Bronchial epithelial cell (primary cell): ENCODE measurements at places on chromosomes 12 and 14. TPM values are rescaled to one million over a fixed set of nuclear protein-coding genes. Genes with fewer than 3 reads are reported as not detected.

Gene CHGA
- not detected in 2 replicates for total RNA-seq

GRCh38 chr12:121578230-121579189 is 2.3 kb downstream of the KDM2B start:
- DNase-seq: no peak

GRCh38 chr12:118590406-118591150 is 214.2 kb downstream of the SUDS3 start:
- no peak for DNase-seq

DNA sequence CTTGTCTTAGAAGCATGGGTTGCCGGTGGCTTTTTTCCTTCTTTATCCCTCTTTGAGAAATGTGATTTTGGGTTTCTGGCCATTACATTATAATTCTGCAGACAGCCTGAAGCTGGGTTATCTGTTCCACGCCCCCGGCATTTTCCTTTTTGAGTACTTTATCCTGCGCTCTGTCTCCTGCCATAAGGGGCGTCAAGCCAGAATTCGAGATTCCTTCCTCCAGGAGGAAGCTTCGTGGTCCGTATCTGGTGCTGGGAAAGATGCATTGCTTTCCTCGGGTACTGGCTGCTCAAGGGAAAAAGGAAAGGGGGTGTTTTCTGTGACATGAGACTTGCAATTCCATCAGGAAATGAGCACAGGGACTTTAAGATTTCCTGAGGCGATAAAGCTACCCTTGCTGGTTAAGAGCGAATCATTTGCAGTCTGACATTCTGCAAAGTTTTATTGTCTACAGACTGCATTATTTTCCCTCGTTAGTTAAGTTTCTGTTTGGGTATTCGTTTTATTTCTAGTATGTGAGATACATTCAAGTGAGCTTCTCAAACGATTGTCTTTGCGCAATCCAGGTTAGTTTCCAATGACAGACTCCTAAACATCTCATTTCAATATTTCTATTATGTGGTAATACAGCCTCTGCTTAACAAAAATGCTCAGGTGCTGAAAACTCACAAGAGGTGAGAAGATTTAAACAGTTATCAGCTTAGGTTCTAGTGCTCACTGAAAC is 694 bp downstream of the AKAP5 start:
- DNase-seq: peak; percentile 26

Gene APOLD1
- 1.4 and 2.6 TPM in 2 replicates for total RNA-seq

Gene PPM1H
- total RNA-seq: 0.79 and 0.90 TPM in 2 replicates

- DNase-seq: no peak
Measured at GRCh38 chr12:93061473-93062419, 132.7 kb upstream of the EEA1 start.

GRCh38 chr14:66403183-66403582 is 83.0 kb upstream of the CCDC196 start:
- DNase-seq: peak; percentile 70

Gene KLRK1
- not detected in 2 replicates for total RNA-seq

- DNase-seq: no peak
Measured at GRCh38 chr14:23380976-23381375, 4.1 kb downstream of the CMTM5 start.

GRCh38 chr12:50924439-50925341 is 27.7 kb upstream of the HIGD1C start:
- DNase-seq: peak; percentile 76

DNA sequence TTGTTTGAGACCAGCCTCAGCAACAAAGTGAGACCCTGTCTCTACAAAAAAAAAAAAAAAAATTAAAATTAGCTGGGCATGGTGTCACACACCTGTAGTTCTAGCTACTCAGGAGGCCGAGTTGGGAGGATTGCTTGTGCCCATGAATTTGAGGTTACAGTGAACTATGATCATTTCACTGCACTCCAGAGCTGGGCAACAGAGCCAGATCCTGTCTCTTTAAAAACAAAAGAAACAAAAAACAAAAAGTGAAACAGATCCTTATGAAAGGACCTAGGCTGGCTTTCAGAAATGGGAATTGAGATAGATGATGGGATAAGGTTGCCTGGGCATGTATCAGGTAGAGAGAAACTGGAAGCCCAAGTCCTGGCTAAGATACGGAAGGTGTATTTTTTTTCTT is 13.9 kb downstream of the ACTR6 start:
- DNase-seq: no peak

DNA sequence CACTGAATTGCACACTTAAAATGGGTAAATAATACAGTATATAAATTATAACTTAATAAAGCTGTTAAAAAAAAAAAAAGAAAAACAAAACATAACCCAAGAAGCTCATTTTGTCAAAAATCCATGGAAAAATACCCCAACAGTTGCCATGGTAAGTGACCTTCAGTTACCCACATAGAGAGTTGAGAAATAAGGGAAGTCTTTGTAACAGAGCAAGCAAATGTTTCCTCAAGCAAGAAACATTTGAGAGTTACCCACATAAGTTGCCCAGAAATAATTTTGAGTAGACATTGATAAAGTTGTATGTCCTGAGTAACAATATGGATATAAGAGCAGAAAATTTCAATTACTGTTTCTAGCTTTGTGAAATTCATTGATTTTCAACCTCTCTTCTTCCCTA is 227.4 kb downstream of the CCDC59 start:
- DNase-seq: no peak

DNA sequence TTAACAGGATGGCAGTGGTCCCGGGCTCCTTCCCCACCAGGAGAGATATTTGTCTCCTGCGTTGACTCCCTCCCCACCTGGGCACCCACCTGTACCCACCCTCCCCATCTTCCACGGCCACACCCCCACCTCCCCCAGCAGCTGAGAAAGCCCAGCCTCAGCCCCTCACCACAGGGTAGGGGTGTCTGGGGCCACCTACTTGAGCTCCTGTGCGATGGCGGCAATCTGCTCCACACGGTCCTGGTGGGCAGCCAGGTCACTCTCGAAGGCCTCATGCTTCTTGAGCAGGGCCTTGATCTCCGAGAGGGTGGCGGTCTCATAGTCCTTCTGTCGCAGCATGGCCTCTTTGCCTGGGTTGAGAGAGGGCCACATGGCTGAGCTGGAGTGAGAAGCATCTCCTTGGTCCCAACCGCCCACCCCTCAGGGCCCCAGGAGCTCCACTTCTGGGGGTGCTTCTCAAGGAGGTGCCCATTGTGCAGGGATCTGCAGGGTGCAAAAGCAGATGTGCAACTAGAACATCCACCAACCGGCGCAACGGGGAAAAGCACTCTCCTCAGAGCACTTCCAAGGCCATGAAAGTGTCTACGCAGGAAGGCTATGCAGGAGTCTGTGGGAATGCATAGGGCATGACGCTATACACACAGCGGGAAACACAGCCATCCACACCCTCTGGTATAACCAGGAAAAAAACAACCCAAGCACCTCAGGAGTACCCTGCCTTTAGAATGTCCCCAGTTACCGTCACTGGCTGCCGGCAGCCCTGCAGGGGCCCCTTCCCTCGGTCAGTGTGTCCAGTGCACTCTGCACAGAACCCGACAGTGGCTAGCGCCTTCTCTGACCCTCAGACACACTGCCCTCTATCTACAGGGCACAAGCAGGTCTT is 92.6 kb upstream of the ZFP36L1 start:
- DNase-seq: no peak

Gene FAM90A1
- total RNA-seq: not detected in 2 replicates

GRCh38 chr12:132075026-132075713 is 68.9 kb downstream of the DDX51 start:
- DNase-seq: no peak

DNA sequence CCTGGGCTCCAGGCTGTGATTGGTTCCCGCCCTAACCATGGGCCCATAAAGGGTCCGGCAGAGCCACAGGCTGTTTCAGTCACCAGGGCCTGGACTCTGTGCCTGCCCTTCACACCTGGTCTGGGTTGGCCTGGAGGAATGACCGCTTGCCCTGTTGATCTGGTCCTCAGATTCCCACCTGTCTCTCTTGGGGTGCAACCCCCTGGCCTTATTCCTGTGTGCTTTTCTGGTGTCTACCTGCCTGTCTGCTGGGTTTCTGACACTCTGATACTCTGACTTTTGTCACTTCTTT is 2.9 kb upstream of the KRT83 start:
- DNase-seq: no peak

DNA sequence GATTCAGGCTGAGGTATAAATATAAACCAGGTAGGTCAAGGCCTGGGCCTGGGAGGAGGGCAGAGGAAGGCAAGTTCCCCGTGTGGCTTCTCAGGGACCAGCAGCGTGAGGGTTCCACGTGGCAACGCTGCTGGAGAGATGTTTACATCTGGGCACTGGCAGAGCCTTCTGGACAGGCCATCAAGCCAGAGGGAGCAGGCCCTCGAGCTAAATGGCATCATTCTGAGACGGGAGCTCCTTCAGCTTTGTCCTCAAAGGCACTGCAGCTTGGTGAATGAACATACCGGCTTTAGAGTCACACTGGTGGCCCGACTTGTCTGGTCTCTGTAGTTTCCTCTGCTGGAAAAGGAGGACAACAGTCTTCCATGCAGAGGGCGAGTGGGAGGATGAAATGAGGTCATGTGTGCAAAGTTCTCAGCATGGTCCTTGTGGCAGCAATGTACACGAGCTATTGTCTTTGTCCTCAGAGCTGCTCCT is 231.3 kb downstream of the ZFP36L1 start:
- DNase-seq: no peak

DNA sequence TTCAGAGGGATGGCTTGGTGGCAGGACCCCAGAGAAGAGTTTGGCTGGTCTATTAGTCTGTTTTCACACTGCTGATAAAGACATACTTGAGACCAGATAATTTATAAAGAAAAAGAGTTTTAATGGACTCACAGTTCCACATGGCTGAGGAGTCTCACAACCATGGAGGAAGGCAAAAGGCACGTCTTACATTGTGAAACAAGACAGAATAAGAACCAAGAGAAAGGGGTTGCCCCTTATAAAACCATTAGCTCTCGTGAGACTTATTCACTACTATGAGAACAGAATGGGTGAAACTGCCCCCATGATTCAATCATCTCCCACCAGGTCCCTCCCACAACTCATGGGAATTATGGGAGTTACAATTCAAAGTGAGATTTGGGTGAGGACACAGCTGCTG is 78.5 kb upstream of the SSTR1 start:
- DNase-seq: no peak

- no peak for DNase-seq
Measured at GRCh38 chr14:47207617-47208016, 467.8 kb downstream of the MDGA2 start.

GRCh38 chr12:93563807-93564538 is 8.5 kb upstream of the SOCS2 start:
- DNase-seq: peak; percentile 73

DNA sequence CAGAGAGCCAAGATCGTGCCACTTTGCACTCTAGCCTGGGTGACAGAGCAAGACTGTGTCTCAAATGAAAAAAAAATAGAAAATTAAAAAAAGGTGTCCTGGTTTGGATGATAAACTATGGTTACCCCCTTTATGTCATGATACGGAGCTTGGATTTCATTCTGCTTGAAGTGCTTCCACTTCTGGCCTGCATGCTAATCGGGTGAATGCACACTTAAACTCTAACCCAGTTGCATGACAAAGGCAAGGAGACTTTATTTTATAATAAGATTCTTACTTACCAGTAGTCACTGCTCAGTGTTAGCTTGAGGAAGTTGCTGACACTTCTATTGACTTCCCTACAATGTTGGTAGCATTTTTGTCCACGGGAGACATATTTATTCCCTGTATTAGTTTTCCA is 24.3 kb downstream of the CFAP54 start:
- DNase-seq: no peak

DNA sequence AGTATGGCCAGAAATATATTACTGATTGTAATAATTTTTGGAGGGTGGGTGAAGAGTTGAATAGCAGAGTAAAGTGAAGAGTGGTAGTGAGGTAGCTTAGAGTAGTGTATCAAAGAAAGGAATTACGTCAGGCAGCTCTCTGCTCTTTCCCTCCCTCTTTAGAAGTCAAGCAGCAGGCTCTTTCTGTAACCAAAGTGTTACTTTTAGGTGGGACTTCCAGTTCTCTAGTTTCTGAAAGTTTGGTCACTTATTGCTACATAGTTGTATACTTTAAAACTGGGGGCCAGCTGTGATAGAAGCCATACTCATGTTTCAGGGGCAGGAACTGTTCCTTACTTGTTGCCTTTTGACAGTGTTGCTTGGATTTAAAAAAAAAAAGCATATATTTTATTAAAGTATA is 30.6 kb downstream of the ATF7IP start:
- no peak for DNase-seq

GRCh38 chr12:56816491-56816890 is 53.4 kb downstream of the HSD17B6 start:
- DNase-seq: no peak

DNA sequence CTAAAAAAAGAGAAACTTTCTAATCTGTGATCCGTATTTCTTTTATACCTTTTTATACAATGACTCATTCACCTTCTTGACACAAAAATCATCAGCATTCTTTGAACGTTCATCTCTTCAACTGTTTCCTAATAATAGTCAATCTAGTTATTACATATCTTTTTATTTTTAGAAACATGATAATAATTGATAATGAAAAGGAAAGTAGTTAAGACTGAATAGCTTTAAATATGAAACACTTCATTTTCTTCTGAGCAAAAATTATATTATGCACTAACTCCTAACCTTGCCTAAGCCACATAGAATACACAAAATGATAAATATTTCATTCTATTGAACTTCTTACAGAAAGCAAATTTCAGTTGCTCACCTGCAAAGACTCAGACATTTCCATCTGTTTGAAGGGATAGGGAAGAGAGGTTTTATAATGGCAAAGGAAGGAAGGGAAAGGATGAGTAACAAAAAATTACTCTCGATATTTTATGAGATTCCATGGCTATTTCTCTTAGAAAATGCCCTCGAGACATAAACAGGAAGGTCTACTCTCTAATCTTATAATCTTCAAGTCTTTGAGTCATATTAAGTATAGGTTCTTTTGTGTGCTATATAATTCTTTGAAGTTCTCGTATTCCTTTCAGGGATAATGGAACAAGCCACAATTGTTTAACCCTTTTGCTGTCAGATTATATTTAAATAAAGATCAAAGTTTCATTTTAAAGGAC is 7.5 kb upstream of the KLHL42 start:
- DNase-seq: peak; percentile 53

GRCh38 chr12:106071686-106072085 is 67.1 kb downstream of the NUAK1 start:
- no peak for DNase-seq

Gene CD69
- total RNA-seq: not detected in 2 replicates

Gene ERP29
- total RNA-seq: 114 and 159 TPM in 2 replicates
